ENCODE measurements at places on chromosomes 13 and 19. TPM values are rescaled to one million over a fixed set of nuclear protein-coding genes. Genes with fewer than 3 reads are reported as not detected.

- no peak overlapping the region for H3K4me3 ChIP-seq
- H3K27ac ChIP-seq = no peak overlapping the region
- no peak for DNase-seq
- peaks cover 22% of the 10 kb centered on the region for H3K27me3 ChIP-seq
- no peaks in the 10 kb centered on the region for H3K36me3 ChIP-seq
These were observed 2.1 kb downstream of the ERFL start for GRCh38 chr19:41926028-41926762.

DNA sequence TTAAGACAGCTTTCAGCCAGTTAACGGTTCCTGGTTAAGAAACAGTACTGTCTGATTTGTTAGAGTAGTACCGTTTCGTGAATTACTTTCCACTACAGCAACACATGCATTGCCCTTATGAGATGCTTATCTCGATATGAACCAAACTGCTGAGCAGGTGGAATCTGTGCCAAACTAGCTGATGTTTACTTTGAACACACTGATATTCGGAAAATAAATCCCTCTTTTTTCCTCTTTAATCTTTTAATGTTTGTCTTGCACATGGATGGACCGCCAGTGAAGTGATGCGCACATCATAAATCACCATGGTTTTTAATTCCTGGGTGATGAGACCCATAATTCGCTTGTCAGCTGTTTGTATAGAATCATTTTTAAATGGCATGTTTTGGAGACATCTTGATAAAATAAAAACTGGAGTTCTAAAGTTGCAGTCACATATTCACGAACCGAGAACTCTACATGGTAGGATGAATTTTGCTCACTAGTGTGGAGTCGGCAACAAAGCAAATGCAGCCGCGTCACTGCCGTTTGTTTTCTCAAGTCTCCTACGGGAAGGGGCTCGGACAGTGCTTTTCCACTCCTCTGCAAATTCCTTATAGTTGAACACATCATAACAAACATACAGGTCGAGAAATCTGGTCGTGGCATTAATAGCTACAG lies 1.1 kb downstream of the GJA3 start:
- H3K4me3 ChIP-seq = no peak overlapping the region
- peaks cover 41% of the 10 kb centered on the region for H3K27me3 ChIP-seq
- H3K4me1 ChIP-seq = peaks cover 14% of the 10 kb centered on the region
- no peaks in the 10 kb centered on the region for H3K36me3 ChIP-seq

ATXN8OS gene
- total RNA-seq = not detected

DNA sequence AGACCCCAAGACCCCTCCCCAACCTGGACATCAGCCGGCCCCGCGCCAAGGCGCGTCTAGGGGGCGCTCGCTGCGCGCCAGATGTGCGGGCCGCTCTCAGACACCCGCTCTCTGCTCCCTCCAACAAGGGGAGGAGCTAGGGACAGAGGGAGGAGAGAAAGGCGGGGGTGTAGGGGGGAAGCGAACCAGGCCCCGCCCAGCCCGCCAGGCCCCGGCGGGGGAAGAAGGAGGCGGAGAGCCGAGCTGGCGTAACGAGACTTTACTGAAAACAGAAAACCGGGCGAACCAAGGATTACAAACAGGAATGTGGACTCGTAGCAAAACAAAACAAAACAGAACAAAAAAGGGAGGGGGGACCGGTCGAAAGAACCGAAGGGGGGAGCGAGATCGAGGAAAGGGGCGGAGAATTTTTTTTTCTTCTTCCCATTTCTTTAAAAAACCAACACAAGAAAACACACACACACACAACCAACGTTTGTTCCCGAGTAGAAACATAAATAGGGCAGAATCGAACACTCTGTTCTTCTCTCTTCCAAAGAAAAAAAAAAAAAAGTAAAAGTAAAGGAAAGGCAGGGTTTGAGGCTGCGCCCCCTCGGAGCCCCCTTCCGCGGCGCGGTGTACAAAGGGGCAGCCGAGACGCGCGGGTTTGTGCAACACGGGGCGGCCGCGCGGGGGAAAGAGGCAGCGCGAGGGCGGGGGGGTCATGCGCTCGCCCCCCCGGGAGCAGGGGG lies 1.7 kb downstream of the JUND start:
- DNase-seq = peak; percentile 94
- H3K27me3 ChIP-seq = no peaks in the 10 kb centered on the region
- H3K27ac ChIP-seq = peak overlapping the region; percentile 100
- peaks cover 10% of the 10 kb centered on the region for H3K4me1 ChIP-seq
- H3K4me3 ChIP-seq = peak overlapping the region; percentile 78

DNA sequence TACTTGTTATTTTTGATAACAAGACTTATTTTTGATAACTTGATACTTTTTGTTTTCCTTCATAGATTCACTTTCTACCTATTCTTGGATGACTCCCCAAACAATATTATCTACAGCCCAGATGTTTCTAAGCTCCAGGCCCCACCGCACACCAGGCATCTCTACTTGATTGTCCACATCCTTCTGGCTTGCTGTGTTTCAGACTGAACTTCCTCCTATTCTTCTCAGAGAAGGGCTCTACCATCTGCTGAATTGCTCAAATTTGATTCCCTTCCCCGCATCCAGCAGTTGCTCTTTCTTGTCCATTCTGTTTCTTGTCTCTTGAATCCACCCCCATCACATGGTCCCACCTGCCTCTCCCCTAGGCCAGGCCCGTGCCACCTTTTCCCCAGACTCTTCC lies 13.0 kb downstream of the NUDT15 start:
- DNase-seq = no peak
- H3K27me3 ChIP-seq = no peaks in the 10 kb centered on the region
- no peaks in the 10 kb centered on the region for H3K4me1 ChIP-seq
- no peak overlapping the region for H3K4me3 ChIP-seq
- H3K36me3 ChIP-seq = no peaks in the 10 kb centered on the region
- no peak overlapping the region for H3K27ac ChIP-seq

Measured in uterus (tissue), 4 donors.